Erythroblast (primary cell): ENCODE measurements at places on chromosomes 1 and 21.
A peak's percentile ranks its signal among the peaks of the same experiment; 100 is the strongest.

- no peak for DNase-seq
Observed at GRCh38 chr1:47651311-47652089, 213.7 kb downstream of the FOXD2 start.

- no peak for DNase-seq
Observed at GRCh38 chr1:205015241-205015640, 27.8 kb upstream of the CNTN2 start.

DNA sequence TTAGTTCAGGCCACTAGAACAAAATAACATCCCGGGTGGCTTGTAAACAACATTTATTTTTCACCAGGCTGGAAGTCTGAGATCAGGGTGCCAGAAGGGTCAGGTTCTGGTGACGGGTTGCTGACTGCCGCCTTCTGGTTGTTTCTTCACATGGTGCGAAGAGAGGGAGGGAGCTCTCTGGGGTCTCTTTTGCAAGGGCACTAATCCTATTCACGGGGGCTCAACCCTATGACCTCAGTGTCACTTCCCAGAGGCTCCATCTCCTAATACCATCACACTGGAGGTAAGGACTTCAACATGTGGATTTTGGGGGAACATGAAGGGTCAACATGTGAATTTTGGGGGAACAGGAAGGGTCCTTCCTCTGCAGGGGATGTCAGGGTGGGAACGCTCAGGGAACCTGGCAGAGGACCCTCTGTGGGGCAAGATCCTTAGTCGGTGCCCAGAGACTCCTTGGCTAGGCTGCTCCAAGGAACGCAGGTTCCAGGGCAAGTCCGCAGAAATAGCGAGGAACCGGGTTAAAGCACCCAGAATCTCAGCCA, 8.7 kb upstream of the C2CD2 start:
- no peak for DNase-seq

DNA sequence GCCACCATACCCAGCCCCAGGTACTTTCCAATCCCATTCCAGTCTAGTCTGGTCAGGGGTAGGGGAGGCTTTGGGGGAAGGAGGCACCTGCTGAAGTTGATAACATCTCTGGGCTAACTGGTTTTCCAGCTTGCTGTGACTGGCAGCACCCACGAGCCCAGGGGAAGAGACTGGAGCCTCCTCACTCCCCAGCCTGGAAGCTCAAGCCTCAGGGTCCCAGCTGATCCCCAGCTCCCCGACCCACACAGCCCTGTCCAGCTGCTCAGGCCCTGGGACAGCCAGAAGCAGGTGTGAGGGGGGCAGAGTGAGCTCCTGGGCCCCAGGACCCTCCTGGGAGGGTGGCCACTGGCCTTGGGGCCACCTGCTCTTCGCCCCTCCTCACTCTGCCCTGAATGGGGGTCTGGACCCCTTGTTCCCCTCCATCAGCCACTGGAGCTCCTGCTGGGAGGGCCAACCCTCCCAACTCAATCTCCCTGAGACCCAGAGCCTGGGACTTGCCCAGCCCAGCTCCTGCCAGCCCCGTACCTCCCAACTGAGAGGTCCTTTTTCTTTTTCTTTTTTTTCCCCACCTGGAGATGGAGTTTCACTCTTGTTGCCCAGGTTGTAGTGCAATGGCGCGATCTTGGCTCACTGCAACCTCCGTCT, 23.5 kb upstream of the RNU1-4 start:
- no peak for DNase-seq

- no peak for DNase-seq
Observed at GRCh38 chr21:41186755-41187536, 19.0 kb downstream of the BACE2 start.

- peak; percentile 97 for DNase-seq
Observed at GRCh38 chr1:147172168-147173016, at the start of gene PRKAB2. Gene PRKAB2 (minus strand): TSS chr1:147172470. CDS start chr1:147172144, 326 bp downstream.

- DNase-seq, result no peak
Observed at GRCh38 chr1:222061711-222062359, 319.9 kb upstream of the DUSP10 start.

DNA sequence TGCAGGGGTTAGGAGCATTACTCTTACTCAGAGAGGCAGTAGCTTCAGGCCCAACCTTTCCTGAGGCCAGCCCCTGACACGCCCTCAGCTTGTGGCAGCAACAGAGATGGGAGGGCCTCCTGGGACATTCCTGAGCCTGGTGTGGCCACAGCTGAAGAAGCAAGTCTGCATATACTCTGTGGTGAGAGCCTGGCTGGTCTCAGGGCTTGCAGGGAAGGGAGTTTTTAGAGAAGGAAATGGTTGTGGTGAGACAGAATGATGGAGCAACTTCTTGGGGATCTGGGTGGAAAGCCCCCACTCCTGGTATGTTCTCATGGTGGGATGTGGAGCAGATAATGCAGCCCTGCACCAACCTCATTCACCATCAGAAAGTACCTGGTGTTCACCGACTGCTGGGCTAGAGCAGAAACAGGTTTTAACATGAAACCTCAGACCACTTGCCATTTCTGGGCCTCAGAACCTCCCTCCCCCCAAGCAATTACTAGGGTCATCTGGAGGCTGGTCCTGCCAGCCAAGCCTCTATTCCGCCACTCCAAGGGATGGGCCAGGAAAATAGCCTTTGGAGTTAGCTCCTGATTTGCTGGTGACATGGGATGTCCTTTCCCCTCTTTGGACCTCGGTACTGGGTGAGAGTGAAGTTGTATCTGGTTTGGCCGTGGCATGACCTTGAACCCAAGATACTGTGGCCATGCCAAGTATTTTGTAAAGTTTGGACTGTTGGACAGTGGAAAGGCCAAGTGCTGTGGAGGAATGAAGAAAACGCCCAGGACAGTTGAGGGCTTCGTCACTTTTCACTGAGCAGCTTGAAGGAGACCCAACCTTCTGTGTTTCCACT, 28.1 kb upstream of the RNF19B start:
- peak; percentile 11 for DNase-seq

DNA sequence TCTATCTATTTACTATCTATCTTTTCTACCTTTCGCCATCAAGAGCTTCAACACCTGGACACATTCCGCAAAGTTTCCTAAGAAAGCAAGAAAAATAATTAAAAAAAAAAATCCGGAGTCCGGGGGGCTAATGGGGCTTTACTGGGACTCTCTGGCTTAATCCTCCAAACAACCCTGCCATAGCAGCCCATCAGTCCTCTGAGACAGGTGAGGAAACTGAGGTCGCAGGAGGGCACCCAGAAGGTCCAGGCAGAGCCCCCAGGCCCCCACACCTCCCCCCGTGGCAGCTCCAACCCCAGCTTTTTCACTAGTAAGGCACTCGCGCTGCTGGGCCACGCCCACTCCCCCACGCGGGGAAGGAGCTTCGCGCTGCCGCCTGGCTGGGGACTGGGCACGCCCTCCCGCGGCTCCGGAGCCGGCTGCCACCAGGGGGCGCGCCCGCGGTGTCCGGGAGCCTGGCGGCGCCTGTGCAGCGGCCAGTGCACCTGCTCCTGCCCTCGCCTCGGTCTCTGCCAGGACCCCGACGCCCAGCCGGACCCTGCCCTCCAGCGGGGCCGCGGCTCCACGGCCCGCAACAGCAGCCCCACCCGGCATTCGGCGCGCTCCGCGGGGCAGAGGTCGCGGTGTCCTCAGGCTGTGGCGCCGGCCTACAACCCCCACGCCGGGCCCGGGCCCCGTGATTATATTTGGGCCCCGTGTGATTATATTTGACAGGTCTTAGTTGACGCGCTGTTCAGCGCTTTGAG, 54.1 kb upstream of the SAMD11 start:
- peak; percentile 87 for DNase-seq

DNA sequence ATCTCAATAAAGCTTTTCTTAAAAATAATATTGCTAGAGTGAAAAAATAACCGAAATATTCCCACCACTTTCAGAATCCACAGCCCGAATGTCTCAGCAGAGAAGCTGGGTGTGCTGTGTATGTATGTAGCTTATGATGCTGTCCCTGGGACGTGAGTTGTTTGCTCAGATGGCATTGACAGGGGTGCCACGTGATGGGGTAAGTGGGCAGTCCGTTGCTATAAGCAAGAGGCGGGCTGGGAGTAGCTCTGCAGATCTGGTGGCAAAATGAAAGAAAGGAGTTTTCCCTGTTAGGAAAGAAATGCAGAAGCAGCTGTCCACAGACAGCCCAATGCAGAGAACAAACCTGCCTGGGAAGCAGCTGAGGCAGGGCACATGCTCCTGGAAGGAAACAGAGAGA, 3.8 kb upstream of the FAM20B start:
- peak; percentile 45 for DNase-seq

DNA sequence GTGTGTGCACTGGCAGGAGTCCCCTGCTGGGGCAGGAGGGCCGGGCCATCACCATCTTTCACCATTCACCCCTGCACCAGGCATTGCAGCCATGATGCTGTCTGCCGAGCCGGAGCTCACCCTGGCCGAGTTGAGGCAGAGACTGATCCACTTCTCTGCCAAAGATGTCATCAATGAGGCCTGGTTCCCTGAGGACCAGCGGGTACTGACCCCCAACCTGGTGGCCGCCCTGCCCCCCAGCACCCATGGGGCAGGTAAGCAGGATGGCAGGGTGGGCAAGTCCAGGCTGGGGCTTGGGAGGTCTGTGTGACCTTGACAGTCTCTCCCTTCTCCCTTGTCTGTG, 18.6 kb downstream of the PCSK9 start:
- DNase-seq, result no peak

DNA sequence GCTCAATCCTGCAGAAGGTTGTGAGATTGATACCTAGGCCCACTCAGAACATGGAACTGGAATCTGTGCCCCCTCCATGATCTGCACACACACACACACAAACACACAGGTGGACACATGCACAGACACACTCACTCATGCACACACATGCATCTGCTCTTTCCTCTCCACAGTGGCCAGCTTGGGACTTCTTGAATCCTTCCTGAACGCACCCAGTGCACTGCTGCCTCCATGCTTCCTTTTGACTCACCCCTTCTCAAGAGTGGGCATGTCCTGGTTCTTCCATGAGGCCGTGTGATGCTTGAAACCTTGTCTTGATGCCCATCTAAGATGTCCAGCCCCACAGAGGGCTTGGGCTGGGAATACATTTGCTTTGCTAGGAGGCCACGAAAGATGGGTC, 25.4 kb upstream of the TENT5C start:
- no peak for DNase-seq

- DNase-seq, result no peak
Observed at GRCh38 chr1:215523906-215524305, 43.2 kb upstream of the KCTD3 start.

GRCh38 chr21:34362136-34362444, 1.7 kb upstream of the KCNE2 start:
- DNase-seq, result no peak

DNA sequence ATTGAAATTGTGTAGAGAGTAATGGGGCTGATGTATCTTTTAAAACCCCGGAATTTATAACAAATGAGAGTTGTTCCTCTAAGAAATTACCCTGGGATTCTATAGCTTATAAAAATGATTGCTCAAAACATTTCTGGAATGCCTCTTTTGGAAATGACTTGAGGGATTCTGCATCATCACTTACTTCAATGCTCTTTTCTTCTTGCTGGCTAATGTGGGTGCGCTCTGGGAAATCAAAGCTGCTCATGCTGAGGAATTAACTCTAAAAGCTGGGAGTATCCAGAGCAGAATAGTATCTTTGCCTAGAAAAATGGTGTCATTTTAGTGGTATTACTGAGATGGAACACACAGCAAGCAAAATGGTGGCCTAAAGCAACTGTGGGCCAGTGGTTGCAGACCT, 23.0 kb upstream of the TBX15 start:
- DNase-seq, result no peak

DNA sequence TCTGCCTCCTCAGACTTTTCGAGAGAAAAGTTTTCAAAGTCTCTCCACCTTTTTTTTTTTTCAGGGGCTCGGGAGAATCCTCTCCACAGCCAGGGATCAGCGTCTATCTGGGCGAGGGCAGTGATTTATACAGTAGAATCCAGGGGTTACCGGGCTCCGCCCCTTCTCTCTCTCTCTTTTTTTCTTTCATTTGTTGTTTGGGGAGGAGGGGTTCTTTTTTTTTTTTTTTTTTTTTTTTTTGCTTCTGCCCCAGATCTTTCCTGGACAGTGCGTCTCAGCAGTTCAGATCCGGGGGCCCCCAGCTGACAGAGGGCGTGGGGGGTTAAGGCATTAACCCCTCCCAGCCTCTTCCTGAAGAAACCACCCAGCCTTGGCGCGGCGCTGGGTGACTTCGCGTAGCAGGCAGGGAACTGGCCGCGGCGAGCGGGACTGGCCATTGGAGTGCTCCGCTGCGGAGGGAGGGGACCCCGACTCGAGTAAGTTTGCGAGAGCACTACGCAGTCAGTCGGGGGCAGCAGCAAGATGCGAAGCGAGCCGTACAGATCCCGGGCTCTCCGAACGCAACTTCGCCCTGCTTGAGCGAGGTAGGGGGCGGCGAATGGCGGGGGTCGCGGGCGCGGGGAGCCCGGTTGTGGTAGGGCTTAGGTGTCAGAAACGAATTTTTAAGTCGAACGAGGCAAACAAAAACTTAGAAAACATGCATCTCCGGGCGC, at the start of gene S1PR1:
S1PR1 (plus strand) TSS at position 504 of the 713 bp plus-strand sequence. CDS start 1,966 bp downstream, outside the sequence.
- DNase-seq, result peak; percentile 35

DNA sequence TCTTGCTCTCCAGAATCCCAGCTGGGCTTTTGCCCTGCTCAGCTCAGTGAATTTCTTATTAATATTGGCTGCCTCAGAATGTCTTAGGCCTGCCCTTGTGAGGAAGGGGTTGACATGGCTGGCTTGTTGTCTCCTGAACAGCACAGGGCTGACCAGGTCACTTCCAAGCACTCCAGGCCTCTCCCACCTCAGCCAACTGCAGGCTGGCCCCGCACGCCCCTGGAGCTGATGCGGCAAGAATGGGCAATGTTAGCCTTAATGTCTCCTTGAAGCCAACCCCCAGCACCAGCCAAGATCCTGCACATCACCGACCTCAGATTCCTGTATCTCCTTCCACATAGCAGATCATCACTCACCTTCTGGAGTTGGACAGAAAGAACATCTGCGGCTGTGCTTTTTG, 598.6 kb downstream of the AJAP1 start:
- no peak for DNase-seq

GRCh38 chr1:25683731-25684130, 67.1 kb downstream of the MAN1C1 start:
- DNase-seq, result no peak

- no peak for DNase-seq
Observed at GRCh38 chr1:116852910-116853309, 56.8 kb upstream of the PTGFRN start.

GRCh38 chr1:96557336-96557735, 164.2 kb upstream of the PTBP2 start:
- no peak for DNase-seq

- DNase-seq, result no peak
Observed at GRCh38 chr1:179318491-179318890, 24.9 kb downstream of the SOAT1 start.

GRCh38 chr1:112061056-112061455, 71.6 kb upstream of the KCND3 start:
- DNase-seq, result no peak

DNA sequence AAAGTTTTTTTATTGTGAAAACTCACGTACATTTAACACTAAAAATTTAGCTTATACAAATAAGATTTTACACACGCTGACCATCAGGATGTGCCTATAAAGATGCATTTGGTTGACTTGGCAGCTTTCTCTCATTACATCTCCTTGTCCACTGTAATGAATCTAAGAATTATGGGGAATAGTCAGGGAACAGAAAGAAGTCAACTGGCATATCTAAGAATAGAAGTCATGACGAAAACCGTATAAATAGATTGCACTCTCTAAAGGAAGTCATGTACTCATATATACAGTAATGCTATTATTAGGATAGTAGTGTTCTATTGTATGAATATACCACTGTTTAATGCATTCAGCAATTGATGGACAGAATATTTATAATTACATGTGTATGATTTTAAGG, 575.8 kb upstream of the B3GALT2 start:
- DNase-seq, result no peak
